ENCODE measurements at places on chromosomes 5 and 9.

GRCh38 chr9:118652258-118652657 lies 717.0 kb downstream of the BRINP1 start:
- no peak for DNase-seq

- no peak for DNase-seq
Measured at GRCh38 chr9:33446240-33446945, 1.0 kb downstream of the AQP3 start.

DNA sequence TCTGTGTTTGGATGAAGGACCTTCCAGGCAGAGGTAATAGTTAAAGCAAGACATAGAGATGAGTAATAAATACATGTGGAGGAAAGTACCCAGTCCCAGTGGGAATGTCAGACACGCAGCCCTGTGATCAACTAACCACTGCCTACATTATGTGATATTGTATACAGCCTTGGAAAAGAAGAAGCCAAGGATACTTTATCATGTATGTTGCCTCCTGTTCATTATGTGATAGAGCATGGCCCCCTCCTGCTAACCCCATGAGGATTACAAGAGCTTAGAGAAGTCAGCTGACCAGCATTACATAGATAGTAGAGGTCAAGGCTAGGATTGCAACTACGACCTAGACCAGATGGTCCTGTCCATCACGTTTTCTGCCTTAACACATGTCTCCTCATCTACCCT lies 497.0 kb upstream of the TNC start:
- no peak for DNase-seq

DNA sequence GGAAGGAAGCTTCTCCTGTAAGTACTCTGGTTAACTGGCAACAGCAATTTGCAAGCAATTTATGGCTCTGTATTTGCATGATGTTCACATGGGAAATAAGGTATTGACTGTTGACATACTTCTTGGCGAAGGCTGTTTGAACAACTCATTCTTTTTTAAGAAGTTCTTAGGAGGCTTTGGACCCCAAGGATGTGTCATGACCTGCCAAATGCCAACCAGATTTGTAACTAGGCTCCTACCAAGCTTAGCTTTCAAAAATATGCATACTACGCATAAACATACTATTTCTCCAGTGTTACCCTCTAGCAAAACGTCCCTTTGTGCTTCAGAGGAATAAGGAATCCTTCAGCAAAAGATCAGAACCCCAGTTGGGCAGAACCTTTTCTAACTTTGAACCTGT lies 165.2 kb upstream of the MSX2 start:
- no peak for DNase-seq
